Stimulated activated CD4-positive, alpha-beta T cell treated with anti-CD3 and anti-CD28 coated beads, Interleukin-2, amount 100 ng/mL, for 4 hours (primary cell): ENCODE measurements at places on chromosomes 11 and 22.
A peak's percentile ranks its signal among the peaks of the same experiment; 100 is the strongest.

DNA sequence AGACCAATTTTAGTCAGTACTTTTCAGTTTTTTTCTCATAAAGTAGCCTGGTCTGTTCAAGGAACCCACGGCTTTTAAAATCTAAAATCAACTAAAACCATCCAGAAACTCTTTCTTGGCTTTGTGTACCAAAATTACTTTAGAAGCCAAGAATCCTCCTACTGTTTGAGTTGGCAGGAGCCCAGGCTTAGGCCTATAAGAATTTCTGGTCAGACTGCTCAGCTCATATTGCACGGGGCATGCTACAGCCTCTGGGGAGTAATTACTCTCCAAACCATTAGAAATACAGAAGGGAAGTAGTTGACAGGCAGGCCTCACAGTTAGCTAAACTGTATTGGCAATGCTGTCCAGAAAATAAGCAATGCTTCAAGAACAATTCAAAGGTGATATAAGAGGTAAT, 1862.9 kb upstream of the RAG2 start:
- DNase-seq = no peak

GRCh38 chr11:27640954-27641353, 59.3 kb downstream of the BDNF start:
- no peak for DNase-seq

DNA sequence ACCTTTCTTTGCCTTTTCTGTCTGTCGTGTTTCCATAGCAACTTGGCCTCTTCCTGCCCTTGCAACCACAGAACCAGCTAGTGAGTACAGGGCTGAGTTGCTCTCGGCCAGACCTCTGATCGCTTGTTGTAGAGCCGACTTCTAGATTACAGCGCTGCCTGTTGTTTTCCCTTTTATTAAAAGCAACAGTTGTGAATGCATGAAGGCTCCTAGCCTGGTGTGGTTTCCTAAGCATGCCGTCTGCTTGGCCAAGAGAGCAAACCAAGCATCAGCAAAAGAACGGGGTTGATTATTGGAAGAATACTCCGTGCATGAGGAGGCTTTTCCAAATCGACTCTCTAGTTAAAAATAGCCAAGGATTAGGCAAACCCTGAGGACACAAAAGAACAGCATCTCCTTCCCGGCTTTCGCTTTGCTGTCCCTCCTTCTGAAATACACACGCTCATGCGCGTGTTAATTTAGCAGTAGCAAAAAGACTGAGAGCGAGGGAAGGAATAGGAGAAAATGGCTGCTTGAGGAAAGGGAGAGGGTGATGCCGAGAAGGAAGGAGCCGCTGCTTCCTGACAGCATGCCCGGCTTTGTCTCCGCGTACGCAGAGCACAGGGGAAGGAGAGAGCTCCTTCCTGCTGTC, 71.5 kb upstream of the TTC12 start:
- DNase-seq = no peak

GRCh38 chr11:4495487-4495886, 13.0 kb downstream of the OR52K1 start:
- no peak for DNase-seq

DNA sequence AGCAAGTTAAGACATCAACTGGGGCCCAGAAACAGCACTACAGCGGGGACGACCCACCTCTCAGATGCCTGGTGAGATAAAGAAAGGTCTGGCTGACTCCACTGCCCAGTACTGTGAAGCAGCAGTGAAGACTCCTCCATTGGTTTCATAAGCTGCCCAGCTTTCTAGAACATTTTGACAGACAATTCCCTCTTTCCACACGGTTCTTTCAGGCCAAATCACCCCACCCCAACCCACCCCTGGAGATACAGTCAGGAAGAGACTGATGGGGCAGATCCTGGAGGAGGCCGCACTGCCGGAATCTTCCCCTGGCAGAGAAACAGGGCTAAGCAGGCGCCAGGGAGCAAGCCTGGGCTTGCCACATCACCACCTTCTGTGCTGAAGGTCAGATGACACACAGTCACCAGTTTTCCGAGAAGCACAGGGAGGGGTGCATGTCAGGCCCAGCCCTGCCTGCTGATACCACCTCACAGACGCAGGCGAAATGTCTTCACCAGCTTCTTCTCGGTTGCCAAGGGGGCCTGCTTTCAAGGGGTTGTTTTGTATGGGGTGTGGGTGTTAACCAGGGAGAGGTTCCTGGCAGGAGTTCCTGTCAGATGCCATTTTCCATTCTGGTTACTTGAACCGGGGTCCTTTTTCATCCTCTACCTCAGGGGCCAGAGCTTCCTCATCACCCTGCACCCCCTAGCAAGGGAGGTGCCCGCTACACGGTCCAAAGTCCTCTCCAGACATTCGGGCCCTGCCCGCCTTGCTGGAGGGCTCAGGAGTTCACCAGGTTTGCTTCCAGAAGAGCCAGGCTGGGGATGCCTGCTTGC, 1.4 kb upstream of the NEAT1 start:
- DNase-seq = peak; percentile 86

- no peak for DNase-seq
Observed at GRCh38 chr11:82671451-82671850, 62.2 kb downstream of the FAM181B start.

DNA sequence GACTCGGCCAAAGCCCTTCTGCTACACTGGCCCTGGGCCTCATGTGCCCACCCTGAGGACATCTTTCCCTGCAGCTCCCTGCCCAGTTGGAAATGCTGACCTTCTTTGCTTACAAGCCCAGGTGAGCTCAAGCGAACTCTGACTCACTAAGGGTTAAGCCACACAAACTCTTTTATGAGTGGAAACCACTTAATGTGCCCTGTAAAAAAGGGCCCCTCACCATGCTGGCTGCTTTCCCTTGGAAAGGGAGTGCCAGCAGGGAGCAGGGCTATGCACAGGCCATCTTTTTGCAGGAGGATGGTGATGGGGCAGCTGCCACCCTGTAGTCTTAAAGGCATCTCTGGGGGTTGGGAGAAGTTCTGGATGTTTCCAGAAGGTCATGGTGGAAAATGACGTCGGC, 18.7 kb downstream of the EHF start:
- DNase-seq = no peak

DNA sequence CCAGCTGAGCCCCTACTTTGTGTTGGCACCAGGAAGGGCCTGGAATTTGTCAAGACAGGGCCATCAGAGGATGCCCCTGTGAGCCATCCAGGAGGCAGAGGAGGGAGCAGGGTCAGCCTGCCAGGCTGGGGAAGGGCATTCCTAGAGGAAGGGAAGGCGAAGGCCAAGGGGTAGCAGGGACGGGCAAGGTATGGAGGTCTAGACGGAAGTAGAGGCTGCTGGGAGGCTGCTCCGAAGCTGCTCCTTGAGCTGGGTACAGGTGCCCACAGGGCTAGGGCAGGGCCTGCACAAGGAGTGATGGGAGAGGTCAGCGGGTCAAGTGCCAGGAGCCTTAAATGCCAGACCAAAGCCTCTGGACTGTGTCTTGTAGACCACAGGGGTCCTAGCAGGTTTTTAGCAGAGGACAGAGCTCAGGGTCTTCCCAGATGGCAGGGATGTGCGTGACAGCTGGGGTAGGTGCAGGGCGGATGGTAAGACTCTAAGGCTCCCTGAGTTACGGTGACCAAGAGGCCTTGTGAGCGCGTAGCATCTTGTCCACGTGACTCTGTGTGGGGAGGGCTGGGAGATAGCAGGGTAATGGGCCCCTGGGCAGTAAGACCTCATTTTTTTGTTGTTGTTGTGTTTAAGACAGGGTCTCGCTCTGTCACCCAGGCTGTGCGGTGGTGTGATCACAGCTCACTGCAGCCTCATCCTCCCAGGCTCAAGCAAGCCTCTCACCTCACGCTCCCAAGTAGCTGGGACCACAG, 31.7 kb upstream of the CSNK1E start:
- no peak for DNase-seq

GRCh38 chr22:41582694-41583093, 6.9 kb downstream of the PMM1 start:
- no peak for DNase-seq

GRCh38 chr11:94010136-94010535, 11.0 kb upstream of the HEPHL1 start:
- no peak for DNase-seq

DNA sequence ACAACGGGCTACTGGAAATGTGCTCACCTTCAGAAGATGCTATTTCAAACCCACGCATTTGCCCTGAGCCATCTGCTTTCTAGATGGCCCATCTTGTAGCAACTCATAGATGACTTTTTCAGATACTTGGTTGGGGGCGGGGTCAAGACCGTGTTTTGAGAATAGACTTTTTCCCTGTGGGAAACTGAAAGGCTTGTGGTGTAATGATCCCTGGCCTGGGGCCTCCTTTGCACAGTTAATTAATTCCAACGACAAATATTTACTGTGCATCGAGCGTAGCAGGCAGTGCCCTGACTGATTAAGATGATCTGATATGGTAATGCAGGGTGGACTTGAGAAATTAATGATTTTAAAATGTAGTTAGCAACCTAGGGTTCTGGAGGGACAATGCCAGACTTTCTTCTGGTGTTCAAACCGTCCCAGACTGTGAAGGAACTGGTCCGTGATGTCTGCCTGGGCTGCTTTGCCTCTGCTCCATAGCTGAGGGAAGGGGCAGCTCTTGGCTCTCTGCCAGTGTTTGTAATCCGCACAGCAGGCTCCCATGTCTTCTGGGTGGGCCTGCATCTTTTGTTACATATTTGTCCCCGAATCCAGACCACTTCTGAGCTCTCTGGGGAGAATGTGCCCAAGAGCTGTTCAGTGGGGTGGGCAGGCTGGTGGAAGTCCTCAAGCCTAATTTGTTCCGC, 84.8 kb downstream of the ADAMTS15 start:
- no peak for DNase-seq

GRCh38 chr11:124669193-124669592, 4.3 kb downstream of the SIAE start:
- DNase-seq = peak; percentile 32

- no peak for DNase-seq
Observed at GRCh38 chr22:45915841-45916240, 61.1 kb downstream of the WNT7B start.

- no peak for DNase-seq
Observed at GRCh38 chr11:28615542-28615941, 507.4 kb downstream of the METTL15 start.

DNA sequence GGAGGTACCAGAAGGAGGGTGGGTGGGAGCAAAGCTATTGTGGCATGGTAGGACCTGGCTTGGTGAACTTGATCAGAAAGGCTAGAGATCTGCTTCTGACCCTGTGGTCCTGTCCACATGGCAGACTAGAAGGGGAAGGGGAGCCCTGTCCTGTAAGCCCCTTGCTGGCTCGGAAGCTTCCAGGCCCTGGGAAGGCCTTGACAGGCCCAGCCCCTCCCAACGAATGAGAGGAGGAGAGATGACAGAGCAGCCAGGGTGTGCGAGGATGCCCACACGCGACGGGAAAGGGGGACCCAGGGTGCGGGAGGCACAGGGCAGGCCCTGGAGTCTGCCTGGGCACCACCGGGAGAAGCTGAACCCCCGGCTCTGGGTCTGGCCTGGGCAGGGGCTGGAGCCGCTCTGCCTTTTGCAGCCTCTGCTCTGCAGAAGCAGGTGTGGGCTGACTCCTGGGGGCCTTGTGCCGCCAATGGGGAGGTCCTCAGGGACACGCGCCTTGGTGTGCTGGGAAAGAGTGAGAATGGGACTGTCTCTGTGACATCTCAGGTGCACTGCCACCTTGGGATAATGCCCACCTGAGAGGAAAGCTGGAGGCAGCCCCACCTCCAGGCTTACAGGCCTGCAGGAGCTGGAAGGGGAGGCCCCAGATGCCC, 1447.5 kb downstream of the BRD1 start:
- DNase-seq = no peak

DNA sequence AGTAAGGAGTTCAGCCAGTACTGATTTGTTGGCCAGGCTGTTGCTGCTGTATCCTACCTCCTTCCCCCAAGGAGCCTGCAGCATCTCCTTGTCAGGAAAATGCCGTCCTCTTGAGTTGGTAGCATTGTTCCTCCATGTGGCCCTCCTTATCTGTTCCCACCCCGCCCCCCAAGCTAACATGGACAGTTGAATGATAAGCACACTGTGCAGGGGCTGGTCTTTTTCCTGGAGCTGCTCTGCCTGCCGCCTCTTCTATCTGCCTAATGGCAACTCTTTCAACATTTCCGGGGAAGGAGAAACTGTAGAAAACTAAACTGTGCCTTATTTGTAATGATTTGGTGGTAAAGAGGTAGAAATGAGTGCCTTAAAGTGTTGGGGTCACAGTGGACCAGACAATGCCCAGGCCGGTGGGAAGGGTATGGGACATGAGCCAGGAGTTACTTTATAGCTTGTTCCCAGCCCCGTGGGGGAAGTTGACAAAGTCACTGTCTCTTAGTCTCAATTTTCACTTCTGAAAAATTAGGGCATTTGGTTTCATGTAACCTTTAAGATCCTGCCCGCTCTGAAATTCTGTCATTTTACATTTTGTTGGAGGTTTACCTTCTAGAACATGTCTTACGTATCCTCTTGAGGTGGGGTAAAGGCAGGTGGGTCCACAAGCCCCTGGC, 4.5 kb downstream of the FAM118A start:
- no peak for DNase-seq

- no peak for DNase-seq
Observed at GRCh38 chr11:87662287-87662686, 513.0 kb downstream of the RAB38 start.

GRCh38 chr22:28570696-28571373, 108.8 kb downstream of the TTC28 start:
- DNase-seq = no peak

- no peak for DNase-seq
Observed at GRCh38 chr11:63517156-63517555, 11.3 kb downstream of the LGALS12 start.

- no peak for DNase-seq
Observed at GRCh38 chr22:44440224-44441160, 57.5 kb downstream of the RTL6 start.
